Activated CD8-positive, alpha-beta memory T cell treated with anti-CD3 and anti-CD28 coated beads for 1 hour (primary cell): ENCODE measurements at places on chromosomes 11 and 22.

DNA sequence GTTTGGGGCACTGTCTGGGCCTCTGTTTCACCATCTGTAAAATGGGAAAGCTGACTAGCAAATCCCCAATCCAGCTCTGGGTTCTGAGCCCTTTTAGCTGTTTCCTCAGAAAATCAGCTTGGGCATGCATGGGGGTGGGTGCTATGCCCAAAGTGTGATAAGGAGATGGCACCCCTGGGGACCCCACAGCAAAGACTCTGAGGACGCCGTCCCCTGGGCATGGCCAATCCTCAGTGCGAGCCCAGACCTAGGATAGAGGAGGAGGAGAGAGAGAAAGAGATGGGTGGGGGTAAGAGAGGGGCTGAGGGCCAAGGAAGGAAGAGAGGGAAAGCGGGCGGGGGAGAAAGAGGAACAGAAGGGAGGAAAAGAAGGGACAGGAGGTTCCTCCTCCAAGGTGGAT, 31.8 kb downstream of the TPBGL start:
- DNase-seq: no peak

DNA sequence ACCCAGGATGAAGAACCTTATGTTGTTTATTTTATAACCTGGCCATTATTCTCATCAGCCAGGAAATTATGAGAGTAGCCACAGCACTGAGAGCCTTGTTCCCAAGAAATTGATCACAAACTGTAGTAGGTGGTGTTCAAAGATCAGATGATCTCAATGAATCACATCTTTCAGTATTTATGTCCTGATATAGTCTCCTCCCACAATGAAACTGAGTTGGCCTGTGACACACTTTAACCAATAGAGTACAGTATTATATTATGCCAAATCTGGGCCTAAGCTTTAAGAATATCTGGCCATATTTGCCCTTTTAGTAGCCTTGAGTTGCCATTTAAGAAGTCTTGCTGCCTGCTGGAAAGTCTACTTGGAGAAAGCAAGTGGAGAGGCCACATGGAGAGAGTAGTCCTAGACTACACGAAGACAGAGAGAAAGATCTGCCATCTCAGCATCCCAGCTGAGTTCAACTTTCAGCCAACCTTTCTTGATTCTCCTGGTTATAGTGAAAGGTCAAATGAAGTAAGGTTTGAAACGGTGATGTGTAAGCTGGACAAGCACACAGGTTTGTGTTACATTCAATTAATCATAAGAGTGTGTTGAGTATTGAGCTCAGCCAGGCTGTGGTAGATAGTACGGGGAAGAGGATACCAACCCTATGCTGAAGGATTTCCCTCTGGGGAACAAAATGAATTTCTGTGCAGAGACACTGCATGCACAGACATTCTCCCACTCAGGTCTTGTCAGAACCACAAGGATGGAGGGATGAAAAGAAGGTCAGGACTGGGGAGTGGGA, 561.8 kb downstream of the SOX6 start:
- no peak for DNase-seq

DNA sequence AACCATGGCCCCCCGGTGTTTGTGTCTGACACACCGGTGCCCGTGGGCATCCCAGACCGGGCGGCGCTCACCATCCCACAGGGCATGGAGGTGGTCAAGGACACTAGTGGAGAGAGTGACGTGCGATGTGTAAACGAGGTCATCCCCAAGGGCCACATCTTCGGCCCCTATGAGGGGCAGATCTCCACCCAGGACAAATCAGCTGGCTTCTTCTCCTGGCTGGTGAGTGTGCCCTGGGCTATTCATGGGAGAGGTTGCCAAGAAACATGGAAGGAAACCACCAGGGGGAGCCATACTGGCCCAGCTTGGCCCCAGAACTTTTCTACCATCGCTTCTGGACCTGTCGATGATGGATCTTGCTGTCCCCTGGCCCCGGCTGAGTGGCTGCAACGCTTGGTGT, 36.5 kb downstream of the PRDM11 start:
- no peak for DNase-seq

- no peak for DNase-seq
These were observed 192.0 kb downstream of the LRRC4C start for GRCh38 chr11:41267451-41267850.

GRCh38 chr11:14320020-14320419, 39.0 kb downstream of the RRAS2 start:
- no peak for DNase-seq

DNA sequence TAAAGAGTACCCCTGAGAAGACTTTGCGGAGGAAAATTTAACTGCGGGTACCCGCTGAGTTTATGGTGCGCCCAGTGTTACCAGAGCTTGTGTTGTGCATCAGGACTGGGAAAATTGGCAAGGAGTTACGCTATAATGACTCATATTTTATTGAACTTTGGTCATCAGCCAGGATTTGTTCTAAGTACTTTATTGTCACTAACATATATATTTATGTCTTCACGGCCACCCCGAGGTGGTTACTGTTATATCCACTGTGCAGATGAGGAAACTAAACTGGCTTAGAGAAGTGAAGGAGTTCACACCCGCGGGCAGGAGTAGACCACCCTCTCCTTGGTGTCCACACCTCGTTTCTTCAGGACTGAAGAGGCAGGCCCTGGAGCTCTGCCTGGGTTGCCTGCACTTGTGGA, 667 bp downstream of the ACCS start:
- DNase-seq: no peak

GRCh38 chr11:69573761-69574607, 67.0 kb upstream of the CCND1 start:
- DNase-seq: no peak
